Right cardiac atrium (tissue), 5 donors: ENCODE measurements at places on chromosomes 3 and 15. TPM values are rescaled to one million over a fixed set of nuclear protein-coding genes. Genes with fewer than 3 reads are reported as not detected.

INSYN1 gene
- 117 TPM for polyA plus RNA-seq

DNA sequence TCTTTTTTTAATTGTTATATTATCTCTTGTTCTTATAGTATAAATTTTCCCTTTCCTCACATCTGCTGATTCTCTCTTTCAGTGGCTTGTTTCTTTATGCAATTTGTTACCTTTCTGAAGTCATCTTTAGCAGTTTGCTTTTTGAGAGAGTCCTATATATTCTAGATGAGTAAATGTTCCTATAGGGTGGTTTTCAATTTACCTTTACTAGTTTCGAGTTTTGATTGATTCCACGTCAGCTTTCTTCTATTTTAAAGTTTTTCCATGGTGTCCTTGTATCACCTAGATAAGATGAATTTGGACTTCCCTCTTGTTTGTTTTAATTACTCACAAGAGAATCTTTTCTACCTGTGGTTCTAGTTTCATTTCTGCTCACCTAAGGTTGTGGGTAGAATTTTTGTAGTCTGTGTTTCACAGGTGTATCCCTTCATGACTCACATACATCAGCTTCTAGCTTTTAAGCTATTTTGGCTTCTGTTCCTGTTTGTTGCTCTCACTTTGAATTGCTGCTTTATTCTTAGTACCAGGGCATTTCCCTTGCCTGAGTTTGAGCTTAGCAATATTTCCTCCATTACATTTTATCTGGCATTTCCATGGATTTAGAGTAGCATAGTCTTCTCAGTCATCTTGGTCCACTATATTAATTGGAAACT lies 6.4 kb downstream of the TEX9 start:
- DNase-seq = no peak

GRCh38 chr15:89670971-89671560 lies 8.1 kb downstream of the PLIN1 start:
- DNase-seq = no peak

GATM gene
- 12.9 TPM for polyA plus RNA-seq

DNA sequence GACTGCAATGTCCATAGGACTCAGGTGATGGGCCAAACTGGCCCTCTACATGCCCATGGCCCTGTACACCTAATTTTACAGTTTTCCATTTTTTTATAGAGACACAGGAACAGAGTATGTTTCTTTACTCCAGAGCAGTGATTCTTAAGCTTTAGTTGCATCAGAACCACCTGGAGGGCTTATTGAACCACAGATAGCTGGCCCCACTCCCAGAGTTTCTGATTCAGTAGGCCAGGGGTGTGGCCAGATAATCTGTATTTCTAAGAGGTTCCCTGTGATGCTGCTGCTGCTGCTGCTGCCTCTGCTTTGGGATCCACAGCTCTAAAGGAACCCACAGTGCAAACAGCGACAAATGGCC lies 5.1 kb downstream of the RBP1 start:
- DNase-seq = no peak

- DNase-seq = peak; percentile 52
Observed at GRCh38 chr15:31263751-31264558, 62.7 kb upstream of the KLF13 start.

DNA sequence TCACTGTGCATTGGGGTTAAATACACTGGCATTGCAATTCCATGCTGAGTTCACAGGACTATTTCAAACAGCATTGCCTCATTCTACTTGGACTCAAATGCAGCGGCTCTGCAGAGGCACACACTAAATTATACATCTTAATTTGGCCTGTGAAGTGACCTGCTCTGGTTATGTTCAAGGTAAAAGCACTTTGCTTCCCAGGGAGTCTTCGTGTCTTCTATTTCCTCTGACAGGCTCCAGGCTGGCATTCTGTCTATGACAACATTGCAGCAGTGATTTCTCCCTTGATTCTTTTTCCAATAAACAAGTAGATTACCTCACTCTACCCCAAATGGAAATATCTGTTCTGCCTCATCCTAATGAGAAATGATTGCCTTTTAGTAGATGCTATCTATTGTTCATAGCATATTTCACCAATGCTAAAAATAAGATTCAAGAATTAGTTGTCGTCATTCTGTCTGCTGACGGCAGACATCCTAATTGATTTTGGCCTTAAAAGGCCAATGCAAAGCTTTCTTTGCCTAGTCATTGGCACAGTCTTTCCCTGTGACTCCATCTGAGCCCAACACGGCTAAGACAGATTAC lies 33.8 kb downstream of the FMN1 start:
- no peak for DNase-seq

LRRC3B gene
- 0.16 TPM for polyA plus RNA-seq

GRCh38 chr15:101255051-101255395 lies 3.2 kb upstream of the CHSY1 start:
- no peak for DNase-seq

FAM174B gene
- 7.3 TPM for polyA plus RNA-seq

DNA sequence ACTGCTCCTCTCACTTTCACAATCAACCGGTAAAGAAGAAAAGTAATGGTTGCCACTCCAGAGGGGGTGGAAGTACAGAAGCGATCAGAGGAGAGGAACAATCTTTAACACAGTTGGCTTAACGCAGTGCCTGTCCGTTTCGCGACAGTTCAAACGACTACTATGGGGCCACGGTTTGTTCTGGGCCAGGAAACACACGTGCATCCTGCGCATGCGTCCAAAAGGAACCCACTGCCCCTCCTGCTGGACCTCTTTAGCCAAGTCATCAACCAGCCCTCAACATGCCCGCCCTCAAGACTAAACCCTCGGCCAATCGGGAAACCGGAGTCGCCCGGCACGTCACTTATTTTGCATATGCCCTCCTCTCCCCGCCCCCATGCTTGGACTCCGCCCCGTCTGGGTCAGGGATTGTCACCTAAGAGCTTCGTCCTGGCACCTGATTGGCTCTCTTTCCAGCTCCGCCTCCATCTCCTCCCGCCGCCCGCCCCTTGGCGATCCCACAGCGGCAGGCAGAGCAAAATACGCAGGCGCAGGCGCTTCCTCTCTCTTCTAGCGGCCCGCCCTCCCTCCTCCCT lies 345 bp upstream of the CDV3 start:
- DNase-seq = peak; percentile 100

DNA sequence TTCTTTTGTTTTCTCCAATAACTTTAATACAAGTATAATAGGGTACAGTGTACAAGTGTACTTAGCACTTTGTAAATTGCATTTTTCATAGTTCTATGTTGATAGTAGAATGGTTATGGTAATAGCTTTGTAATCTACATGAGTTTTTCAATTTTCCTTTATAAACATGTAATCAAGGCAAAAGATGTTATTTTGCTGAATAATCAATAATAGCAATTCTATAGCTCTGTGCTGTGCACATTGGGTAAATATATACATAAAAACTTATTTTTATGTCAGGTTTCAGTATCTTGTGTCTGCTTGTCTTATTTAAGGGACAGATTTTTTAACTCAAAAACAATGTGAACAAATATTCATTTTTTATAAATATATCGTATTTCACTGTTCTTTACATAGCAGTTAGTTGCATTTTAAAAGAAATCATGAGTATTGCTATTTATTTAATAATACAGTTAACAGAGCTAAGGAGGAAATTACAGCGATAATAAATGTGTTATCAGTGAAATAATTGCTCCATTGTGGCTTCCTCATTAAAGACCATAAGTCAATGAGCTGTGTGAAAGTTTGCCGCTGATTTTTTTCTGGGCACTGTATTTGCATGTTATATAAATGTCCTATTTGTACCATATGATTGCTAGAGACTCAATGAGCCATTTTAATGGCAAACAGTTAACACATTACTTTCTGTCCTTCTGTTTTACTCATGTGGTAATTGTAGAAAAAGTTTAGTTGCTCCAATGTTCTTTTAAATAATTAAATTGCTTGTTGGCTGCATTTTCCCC lies 214.6 kb upstream of the STAC start:
- DNase-seq = no peak
